ENCODE measurements at places on chromosomes 7 and 10.

GRCh38 chr10:23192712-23193434 is 761 bp downstream of the PTF1A start:
- DNase-seq: no peak

- no peak for DNase-seq
Measured at GRCh38 chr7:8115547-8116402, 146.2 kb downstream of the ICA1 start.

- no peak for DNase-seq
Measured at GRCh38 chr7:141119187-141119586, 45.3 kb downstream of the TMEM178B start.

GRCh38 chr7:128893251-128894100 is 17.0 kb downstream of the KCP start:
- DNase-seq: no peak
